ENCODE measurements at places on chromosomes 16 and 17. TPM values are rescaled to one million over a fixed set of nuclear protein-coding genes. Genes with fewer than 3 reads are reported as not detected.

- H3K27ac ChIP-seq, result no peak overlapping the region
- H3K27me3 ChIP-seq, result peaks cover 1% of the 10 kb centered on the region
- peaks cover 12% of the 10 kb centered on the region for H3K4me1 ChIP-seq
- peak; percentile 21 for DNase-seq
These were observed 9.1 kb downstream of the TUBG1 start for GRCh38 chr17:42618442-42619150.

DNA sequence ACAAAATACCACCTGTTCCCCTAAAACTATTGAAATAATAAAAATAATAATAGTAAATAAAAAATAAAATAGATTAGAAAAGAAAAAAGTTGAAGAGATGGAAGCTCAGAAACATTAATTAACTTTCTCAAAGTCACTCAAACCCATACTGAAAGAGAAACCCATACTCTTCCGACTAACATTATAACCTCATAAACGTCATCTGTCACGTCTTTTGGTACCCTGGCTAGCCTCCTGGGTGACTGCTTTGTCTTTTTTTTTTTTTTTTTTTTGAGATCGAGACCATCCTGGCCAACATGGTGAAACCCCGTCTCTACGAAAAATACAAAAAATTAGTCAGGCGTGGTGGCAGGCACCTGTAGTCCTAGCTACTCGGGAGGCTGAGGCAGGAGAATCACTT, 7.6 kb downstream of the SLFN12L start:
- H3K4me1 ChIP-seq, result peaks cover 6% of the 10 kb centered on the region
- no peak overlapping the region for H3K27ac ChIP-seq
- H3K27me3 ChIP-seq, result peaks cover 12% of the 10 kb centered on the region
- no peaks in the 10 kb centered on the region for H3K36me3 ChIP-seq
- H3K4me3 ChIP-seq, result no peak overlapping the region

The CFAP52 gene
- total RNA-seq, result not detected

The FXR2 gene
- 61.8 TPM for total RNA-seq

- no peak overlapping the region for H3K27ac ChIP-seq
- no peak overlapping the region for H3K4me3 ChIP-seq
- peaks cover 6% of the 10 kb centered on the region for H3K36me3 ChIP-seq
- H3K27me3 ChIP-seq, result peaks cover 3% of the 10 kb centered on the region
- no peak for DNase-seq
These were observed 2.4 kb downstream of the RAD51C start for GRCh38 chr17:58694826-58695225.

GRCh38 chr17:4788807-4789700, at the start of gene GLTPD2:
GLTPD2 (plus strand) TSS chr17:4788964; CDS start chr17:4789012, 48 bp downstream.
- H3K27me3 ChIP-seq, result peaks cover 15% of the 10 kb centered on the region
- H3K27ac ChIP-seq, result peak within 1 kb of the TSS; percentile 52
- peaks cover 32% of the 10 kb centered on the region for H3K4me1 ChIP-seq
- no peaks in the 10 kb centered on the region for H3K36me3 ChIP-seq
- no peak for DNase-seq

The SCGB1C2 gene
- not detected for total RNA-seq

- no peak for DNase-seq
- H3K36me3 ChIP-seq, result peaks cover 5% of the 10 kb centered on the region
- H3K27me3 ChIP-seq, result no peaks in the 10 kb centered on the region
- no peak overlapping the region for H3K4me3 ChIP-seq
- H3K27ac ChIP-seq, result no peak overlapping the region
These were observed 1.8 kb upstream of the CBX1 start for GRCh38 chr17:48102798-48103715.

GRCh38 chr16:30609002-30609925, 925 bp downstream of the ZNF689 start:
- H3K27me3 ChIP-seq, result peaks cover 4% of the 10 kb centered on the region
- peaks cover 12% of the 10 kb centered on the region for H3K4me1 ChIP-seq
- H3K27ac ChIP-seq, result peak overlapping the region; percentile 97
- no peak for DNase-seq

GRCh38 chr16:57341441-57342303, 16.9 kb upstream of the CCL22 start:
- peaks cover 43% of the 10 kb centered on the region for H3K27me3 ChIP-seq
- H3K4me1 ChIP-seq, result peaks cover 23% of the 10 kb centered on the region
- no peaks in the 10 kb centered on the region for H3K36me3 ChIP-seq
- H3K4me3 ChIP-seq, result peak overlapping the region; percentile 49
- peak; percentile 95 for DNase-seq

DNA sequence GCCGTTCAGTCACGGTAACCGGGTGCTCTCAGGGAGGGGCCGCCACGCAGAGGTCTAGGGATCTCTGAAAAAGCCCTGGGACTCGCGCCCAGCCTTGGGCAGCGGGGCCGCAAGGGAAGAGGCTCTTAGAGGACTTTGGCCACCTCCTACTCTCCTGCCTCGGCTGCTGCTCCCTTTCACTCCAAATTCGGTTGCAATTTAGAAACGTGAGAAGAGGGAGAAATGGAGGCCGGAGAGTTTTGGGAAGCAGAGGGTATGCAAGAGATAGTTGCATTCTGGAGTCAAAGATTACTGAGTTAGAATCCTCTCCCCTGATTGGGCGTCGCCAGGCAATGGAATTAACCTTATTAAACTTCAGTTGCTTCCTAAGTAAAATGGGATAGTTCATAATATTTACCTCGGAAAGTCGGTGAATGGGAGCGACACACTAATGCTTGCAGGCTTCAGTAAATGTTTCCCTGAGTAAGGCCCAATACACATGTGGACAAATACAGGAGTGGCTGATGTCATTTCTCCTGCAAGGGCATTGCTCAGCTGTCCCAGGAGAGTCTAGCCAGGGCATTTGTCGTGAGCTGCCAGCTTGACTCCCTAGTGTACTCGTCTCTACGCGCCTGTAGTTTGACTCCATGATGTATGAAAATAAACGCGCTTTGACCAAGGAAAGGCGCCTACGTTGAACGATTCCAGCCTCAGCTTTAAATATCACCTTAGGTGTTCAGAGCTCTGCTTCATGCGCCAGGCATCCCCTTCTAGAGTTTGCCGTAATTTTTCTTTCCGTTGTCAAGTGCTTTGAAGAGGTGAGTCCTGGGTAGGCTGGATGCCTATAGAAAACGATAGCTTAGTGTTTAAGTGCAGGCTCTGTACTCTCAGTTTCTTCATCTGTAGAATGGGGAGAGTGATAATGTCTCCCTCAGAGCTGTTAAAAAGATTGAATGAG, 667 bp downstream of the OGFOD1 start:
- peaks cover 1% of the 10 kb centered on the region for H3K27me3 ChIP-seq
- peak overlapping the region; percentile 95 for H3K27ac ChIP-seq
- H3K4me1 ChIP-seq, result peaks cover 50% of the 10 kb centered on the region

The KRT20 gene
- total RNA-seq, result not detected

DNA sequence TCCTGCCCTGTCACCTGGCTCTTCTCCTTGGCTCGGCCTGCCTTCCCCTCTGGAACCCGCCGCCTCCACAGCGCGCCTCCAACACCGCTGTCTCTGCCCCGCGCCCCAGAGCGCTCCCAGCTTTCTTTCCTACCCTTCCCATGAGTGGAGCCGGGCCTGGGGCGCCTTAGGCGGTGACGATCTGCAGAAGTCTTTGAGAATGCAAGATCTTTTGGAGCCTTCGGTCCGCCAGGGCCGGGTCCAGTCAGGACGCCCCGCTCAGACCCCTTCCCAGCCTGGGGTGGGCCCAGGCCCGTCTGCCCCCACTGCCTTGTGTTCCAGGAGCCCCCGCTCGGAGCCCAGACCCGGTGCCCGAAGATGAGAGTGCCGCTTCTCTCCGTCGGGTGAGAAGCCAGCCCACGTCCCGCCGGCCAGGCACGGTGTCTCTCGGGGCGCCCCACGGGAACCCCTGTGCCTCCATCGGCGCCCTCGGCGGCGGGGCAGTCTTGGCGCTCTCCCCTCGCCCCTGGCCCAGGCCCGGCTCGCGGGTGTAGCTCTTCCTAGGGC, 40.0 kb downstream of the MRM1 start:
- no peak overlapping the region for H3K4me3 ChIP-seq
- peaks cover 6% of the 10 kb centered on the region for H3K4me1 ChIP-seq
- no peaks in the 10 kb centered on the region for H3K36me3 ChIP-seq
- no peak for DNase-seq
- H3K27me3 ChIP-seq, result peaks cover 68% of the 10 kb centered on the region

The RGS11 gene
- total RNA-seq, result 2.6 TPM

DNA sequence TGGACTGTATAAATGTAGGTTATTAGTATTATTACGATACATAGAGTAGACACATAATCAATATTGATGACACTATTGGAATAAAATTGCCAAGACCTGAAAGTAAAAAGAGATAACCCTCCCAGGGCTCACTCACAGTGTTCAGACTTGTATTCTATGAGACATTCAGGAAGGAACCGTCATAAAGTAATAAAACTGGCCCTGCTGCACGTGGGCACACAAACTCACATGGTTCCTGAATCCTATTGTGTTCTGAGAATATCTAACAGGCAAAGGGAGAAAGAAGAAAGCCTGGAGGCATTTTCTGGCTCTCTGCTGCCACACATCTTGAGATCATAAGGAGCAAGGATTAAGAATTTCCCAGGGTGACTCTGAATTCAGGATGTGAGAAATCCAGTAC, 575.9 kb downstream of the HS3ST4 start:
- H3K4me3 ChIP-seq, result no peak overlapping the region
- H3K27me3 ChIP-seq, result no peaks in the 10 kb centered on the region
- no peaks in the 10 kb centered on the region for H3K36me3 ChIP-seq
- no peaks in the 10 kb centered on the region for H3K4me1 ChIP-seq
- H3K27ac ChIP-seq, result no peak overlapping the region

- no peaks in the 10 kb centered on the region for H3K4me1 ChIP-seq
- no peak for DNase-seq
- no peak overlapping the region for H3K27ac ChIP-seq
- H3K27me3 ChIP-seq, result no peaks in the 10 kb centered on the region
- no peak overlapping the region for H3K4me3 ChIP-seq
These were observed 1.8 kb upstream of the SLC16A3 start for GRCh38 chr17:82226809-82227628.

The WNT3 gene
- 3.1 TPM for total RNA-seq

DNA sequence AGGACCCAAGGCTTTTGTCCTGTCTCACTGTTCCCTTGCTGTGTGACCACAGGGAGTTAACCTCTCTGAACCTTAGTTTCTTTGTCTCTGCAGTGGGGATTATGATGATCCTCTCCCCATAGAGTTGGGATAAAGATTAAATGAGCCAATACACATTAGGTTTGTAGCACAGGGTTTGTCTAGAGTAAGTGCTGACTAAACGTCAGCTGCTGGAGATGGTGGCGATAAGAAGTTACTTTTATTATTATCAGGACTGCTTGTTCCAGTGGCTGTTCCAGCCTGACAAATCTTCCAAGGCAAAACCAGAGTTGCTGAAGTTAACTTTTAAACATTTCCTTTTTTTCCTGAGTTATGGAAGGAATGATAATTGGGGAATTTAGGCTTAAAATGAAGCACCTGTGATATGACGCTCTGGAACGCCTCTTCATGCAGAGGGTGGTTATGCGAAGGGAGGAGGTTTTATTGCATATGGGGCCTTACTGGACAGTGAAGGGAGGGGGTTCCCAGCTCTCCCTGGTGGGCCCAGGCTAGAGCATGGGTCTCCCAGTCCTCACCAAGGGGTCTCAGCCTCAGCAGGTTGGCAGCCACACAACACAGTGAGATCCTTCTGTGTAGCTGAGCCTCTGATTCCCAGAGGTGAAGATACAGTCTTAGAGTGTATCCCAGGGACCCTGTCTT, 35.8 kb downstream of the PLCG2 start:
- H3K36me3 ChIP-seq, result no peaks in the 10 kb centered on the region
- no peak overlapping the region for H3K27ac ChIP-seq
- peaks cover 10% of the 10 kb centered on the region for H3K27me3 ChIP-seq
- H3K4me3 ChIP-seq, result no peak overlapping the region

Measured in HFFc6 (cell line).